ENCODE measurements at places on chromosomes 13 and 19. TPM values are rescaled to one million over a fixed set of nuclear protein-coding genes. Genes with fewer than 3 reads are reported as not detected.

The CCDC8 gene
- not detected for total RNA-seq

GRCh38 chr13:42119875-42120274, 71.4 kb downstream of the DGKH start:
- no peak for DNase-seq

The PCDH20 gene
- not detected for total RNA-seq

The KIR2DL4 gene
- total RNA-seq, result not detected

DNA sequence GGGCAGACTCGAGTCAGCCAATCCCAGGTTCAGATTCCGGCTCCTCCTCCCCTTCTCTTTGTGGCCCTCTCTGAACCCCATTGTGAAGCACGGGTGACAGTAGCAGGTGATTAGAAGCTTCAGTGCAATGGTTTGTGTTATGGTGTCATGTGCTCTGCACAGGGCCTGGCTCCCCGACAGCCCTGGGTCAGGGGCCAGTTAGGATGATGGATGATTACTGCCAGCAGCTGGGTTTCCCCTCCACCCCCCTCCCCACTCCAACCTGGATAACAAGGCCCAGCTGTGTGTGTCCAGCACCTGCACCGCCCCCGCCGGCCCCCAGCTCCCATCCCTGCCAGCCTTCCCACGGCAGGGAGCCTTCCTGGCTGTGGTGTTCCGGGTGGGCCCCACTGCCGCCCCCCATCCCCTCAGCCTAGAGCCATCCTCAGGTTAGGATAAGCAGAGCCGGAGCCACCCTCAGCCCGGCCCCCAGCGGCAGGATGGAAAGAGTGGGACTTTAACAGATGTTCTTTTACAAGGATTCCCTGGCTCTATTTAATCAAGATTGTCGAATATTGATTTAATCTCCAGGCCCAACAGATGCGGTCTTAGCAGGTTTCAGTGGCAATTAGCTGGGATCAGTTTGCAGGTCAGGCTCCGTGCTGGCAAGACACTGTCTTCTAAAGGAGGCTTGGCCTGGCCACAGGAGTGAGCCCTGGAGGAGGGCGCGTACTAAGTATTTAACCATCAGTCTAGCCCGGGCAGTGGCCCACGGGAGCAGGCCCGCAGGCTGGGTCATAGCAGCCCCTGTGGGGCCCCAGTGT, 156.2 kb downstream of the SIPA1L3 start:
- DNase-seq, result no peak

The PALM3 gene
- not detected for total RNA-seq

DNA sequence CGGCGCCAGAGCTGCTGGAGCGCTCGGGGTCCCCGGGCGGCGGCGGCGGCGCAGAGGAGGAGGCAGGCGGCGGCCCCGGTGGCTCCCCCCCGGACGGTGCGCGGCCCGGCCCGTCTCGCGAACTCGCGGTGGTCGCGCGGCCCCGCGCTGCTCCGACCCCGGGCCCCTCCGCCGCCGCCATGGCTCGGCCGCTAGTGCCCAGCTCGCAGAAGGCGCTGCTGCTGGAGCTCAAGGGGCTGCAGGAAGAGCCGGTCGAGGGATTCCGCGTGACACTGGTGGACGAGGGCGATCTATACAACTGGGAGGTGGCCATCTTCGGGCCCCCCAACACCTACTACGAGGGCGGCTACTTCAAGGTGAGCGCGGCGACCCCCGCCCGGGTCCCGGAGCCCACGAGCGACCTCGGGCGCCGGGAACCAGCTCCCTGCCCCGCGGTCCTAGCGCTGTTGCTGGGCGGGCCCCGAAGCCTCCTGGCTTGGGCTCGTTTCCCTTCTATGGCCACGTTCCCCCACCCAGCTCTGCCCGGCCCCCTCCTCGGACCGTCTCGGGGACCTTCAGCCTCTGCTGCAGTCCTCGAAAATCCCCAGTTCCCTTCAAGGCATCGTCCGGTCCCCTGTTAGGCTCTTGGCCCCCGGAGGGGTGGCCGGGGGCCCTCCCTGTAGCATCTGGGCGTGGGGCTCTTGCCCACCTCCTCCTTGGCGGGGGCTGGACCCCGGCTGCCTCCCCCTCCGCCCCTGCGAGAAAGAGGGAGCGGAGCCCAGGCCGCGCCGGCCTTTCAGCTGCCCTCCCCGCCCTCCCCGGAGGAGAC, at the start of gene CDC34:
Gene CDC34 (plus strand): TSS at position 8 of the 808 bp plus-strand sequence. CDS start 172 bp downstream, at position 180.
- DNase-seq, result no peak

GRCh38 chr19:9727644-9728043, 40.9 kb downstream of the ZNF846 start:
- no peak for DNase-seq

DNA sequence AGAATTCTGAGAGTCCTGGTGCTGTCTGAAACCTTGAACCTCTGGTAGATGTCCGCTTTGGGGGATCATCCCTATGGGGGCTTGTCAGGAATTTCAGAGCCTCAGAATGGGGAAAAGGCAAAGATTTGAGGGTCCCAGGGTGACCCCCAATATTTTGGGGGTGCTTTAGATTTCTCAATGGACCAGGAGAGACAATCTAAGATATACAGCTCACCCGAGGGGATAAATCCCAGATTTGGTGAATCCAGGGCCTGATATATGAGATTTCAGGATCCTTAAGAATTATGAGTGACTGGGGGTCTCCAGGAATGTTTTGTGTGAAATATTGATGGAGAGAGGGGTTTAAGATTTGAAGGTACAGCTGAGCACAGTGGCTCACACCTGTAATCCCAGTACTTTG, 3.3 kb downstream of the CAPN12 start:
- DNase-seq, result no peak

The CBY2 gene
- not detected for total RNA-seq

- DNase-seq, result peak; percentile 38
These were observed 5.3 kb upstream of the CD79A start for GRCh38 chr19:41871573-41872383.

The ATP11A gene
- total RNA-seq, result 43.7 TPM

GRCh38 chr19:29630655-29631054, 24.6 kb downstream of the POP4 start:
- no peak for DNase-seq

The ZNF525 gene
- total RNA-seq, result 28.9 TPM

DNA sequence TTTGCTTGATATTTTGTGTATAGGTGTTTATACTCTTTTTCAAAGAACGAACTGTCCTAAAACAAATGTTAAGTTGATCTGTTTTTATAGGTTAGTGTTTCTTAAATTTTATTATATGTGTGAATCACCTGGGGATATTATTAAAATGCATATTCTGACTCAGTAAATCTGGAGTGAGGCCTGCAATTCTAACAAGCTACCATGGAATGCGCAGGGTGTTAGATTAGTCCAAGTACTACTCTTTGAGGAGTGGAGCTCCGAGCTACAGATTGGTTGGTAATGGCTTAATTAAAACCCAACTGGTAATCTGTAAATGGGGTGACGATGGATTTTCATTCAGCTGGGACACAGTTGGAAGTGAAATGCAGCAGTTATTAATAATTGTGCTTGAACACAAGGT, 214.1 kb upstream of the UFM1 start:
- DNase-seq, result no peak

- DNase-seq, result no peak
These were observed 4.6 kb downstream of the ICAM5 start for GRCh38 chr19:10294368-10294697.

- no peak for DNase-seq
These were observed 1209.4 kb downstream of the UQCRFS1 start for GRCh38 chr19:28003543-28003942.

DNA sequence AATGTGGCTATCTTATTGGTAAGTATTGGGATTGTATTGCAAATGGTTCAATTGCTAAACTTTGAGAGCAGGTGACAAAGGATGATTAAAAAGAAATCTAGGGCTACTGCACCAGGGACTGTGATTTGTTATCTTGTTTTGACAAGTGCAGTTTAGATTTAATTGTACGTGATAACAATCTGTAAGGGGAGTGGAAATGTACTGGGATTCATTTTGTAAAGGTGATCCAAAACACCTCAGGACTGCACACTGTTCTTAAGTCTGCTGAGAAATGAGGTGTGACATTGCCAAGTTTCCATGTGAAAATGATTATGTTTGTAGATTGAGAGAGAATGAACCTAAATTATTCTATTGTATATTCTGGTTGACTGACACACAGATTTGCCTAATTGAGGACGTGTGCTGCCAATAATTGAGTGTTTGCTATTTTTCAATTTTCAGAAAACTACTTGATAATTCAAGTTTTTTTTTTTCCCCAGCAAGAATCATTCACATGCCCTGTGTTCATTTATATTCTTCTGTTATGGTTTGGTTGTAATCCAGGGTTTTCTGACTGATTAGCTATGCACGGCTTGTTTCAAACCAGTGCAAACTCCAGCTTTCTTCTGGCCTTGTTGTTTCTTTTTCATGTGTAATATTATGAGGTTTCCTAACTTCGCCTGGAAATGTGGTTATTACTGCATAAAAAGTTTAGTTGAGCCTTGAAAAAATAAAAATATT, 308.0 kb downstream of the OLFM4 start:
- no peak for DNase-seq

DNA sequence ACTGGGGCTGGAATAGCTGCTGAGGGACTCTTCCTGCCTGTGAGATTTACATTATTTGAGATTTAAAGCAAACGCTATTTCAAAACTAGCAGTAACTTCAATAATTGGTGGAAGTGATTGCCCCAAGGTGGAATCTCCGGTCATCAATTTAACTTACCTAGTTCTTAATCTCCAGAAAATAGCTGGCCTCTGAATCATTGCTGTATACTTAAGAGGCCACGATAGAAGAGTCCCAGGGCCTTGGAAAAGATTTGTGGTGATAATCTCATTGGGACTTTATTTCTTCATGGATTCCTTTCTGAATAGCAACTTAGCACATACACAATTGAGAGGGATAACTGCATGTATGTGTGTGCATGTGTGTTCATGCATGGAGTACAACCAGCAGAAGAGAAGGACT, 120.2 kb downstream of the DNAJC15 start:
- DNase-seq, result no peak

DNA sequence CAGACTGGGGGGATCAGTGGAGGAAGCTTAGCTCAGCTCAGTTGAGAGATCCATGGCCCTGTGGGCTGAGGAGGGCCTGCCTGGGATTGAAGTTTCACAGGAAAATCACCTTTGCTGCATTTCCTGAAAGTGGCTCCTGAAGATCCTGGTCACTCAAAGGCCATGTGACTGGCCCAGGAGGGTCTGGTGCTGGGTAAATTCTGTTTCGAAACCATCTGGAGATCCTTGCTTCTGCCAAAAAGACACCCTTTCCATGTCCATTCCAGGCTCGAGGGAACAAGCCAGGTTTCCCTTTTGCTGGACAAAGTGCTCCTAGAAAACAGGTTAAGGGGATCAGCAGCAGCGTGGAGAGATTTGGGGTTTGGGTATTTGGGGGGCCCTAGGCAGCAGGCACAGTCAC, 293.3 kb downstream of the ZNF536 start:
- DNase-seq, result no peak

- no peak for DNase-seq
These were observed 19.7 kb downstream of the ZNF536 start for GRCh38 chr19:30391554-30392551.

GRCh38 chr19:6610934-6611852, 20.2 kb upstream of the CD70 start:
- no peak for DNase-seq

DNA sequence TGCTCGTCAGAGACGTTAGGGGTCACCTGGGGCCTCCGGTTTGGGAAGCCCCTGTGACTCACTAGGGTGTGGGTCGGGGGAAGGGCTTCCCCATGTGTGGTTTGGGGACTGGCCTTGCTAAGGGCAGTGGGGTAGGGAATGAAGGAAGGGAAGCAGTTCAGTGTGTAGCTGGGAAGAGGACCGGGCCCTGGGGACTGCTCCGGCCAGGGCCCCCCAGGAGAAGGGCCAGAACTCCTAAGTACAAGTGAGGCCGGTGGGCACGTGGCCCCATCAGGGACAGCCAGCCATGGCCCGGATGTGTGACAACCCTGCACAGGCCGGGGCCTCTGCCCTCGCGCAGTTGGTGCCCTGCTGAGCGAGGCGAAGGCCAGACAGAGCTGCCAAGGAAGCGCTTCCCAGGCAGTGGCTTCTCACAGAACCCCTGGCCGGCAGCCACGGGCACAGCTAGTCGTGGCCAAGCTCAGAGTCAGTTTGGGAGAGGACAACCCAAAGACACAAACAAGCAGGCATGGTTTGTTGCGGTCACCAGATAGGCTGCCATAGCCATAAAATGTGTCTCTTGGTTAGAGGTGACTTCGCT, 25.7 kb downstream of the TEX29 start:
- no peak for DNase-seq

GRCh38 chr13:77836423-77836822, 82.2 kb downstream of the EDNRB start:
- DNase-seq, result no peak

The NOVA2 gene
- total RNA-seq, result not detected

GRCh38 chr19:2754659-2755447, 15.0 kb upstream of the SLC39A3 start:
- no peak for DNase-seq

DNA sequence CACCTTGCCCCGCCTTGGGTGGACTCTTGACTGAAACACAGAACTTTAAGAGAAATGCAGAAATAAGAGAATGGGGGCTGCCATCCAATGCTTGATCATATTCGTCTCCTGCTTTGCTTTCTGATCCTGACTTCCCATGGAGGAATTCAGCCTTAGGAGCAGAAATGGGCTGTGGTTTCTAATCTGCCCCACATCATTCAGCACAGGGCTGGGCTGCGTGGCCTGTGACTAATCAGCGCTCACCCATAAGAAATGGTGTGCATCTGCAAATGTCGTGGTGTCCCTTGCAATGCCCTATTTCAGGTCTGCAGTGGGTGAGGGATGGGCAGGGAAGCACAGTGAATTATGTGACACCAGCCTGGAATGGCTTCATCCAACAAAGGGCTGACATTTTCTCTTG, 60.7 kb upstream of the URI1 start:
- DNase-seq, result no peak
